Left ventricle myocardium superior (tissue), 1 donor: ENCODE measurements at places on chromosomes 3 and 15. TPM values are rescaled to one million over a fixed set of nuclear protein-coding genes. Genes with fewer than 3 reads are reported as not detected.

- no peak for DNase-seq
Measured at GRCh38 chr15:68063606-68064005, 9.5 kb downstream of the PIAS1 start.

DNA sequence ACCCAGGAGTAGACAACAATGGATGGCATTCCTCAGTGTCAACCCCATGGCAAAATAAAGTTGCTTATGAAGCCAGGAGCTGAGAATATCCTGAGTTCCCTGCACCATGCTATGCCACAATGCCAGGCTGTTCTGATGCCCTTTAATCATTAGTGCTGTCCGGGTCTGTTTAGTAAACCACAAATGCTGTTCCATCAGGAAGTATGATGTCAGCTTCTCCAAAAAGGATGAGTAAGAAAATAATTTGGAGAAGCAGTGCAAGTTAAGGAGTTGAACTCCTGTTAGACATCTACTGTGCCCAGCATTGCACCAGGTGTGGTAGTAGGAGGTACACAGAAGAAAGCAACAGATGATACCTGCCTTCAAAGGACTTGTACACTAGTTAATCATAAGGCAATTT lies 67.9 kb upstream of the GUCA1C start:
- DNase-seq: no peak

- no peak for DNase-seq
Measured at GRCh38 chr15:48596841-48597240, 48.7 kb downstream of the FBN1 start.

Gene MCF2L2
- total RNA-seq: 0.25 TPM
